Heart right ventricle (tissue), 16 donors: ENCODE measurements at places on chromosomes 3 and 15. TPM values are rescaled to one million over a fixed set of nuclear protein-coding genes. Genes with fewer than 3 reads are reported as not detected.

Gene GOLGA6B
- not detected for total RNA-seq

Gene FOXB1
- not detected for total RNA-seq

Gene SGO1
- 2.2 TPM for total RNA-seq

Gene PTH1R
- total RNA-seq, result 5.3 TPM

Gene CCR9
- not detected for total RNA-seq

Gene RBSN
- total RNA-seq, result 22.7 TPM

Gene DPPA2
- not detected for total RNA-seq

Gene GP5
- total RNA-seq, result not detected

Gene LMAN1L
- total RNA-seq, result 6.3 TPM

Gene MELTF
- 5.9 TPM for total RNA-seq

Gene CEMIP
- total RNA-seq, result 0.23 TPM

Gene TF
- 2.0 TPM for total RNA-seq

Gene AMIGO3
- total RNA-seq, result not detected

Gene B3GALNT1
- 77.7 TPM for total RNA-seq

Gene RBMS3
- 41.1 TPM for total RNA-seq

Gene ZKSCAN7
- 2.3 TPM for total RNA-seq

Gene SYNPR
- total RNA-seq, result not detected

Gene FBXO40
- 216 TPM for total RNA-seq

Gene KIF23
- total RNA-seq, result 3.4 TPM

Gene RTP1
- not detected for total RNA-seq

Gene MESP2
- not detected for total RNA-seq

Gene EEF1AKMT4
- 2.0 TPM for total RNA-seq

Gene LARP6
- 47.2 TPM for total RNA-seq

Gene OXSM
- total RNA-seq, result 16.2 TPM

Gene TTLL3
- total RNA-seq, result 9.8 TPM

Gene TMEM207
- total RNA-seq, result not detected

Gene VILL
- 3.2 TPM for total RNA-seq

Gene SLC51B
- not detected for total RNA-seq

Gene PAQR5
- total RNA-seq, result 0.70 TPM

Gene ADAMTS7
- 8.8 TPM for total RNA-seq

Gene MAGEL2
- 0.09 TPM for total RNA-seq

Gene NECTIN3
- 10.8 TPM for total RNA-seq

Gene SELENOS
- 43.3 TPM for total RNA-seq

Gene C3orf20
- total RNA-seq, result 0.16 TPM

Gene AGTR1
- 1.6 TPM for total RNA-seq

Gene TRMT10C
- total RNA-seq, result 29.7 TPM

Gene ERICH6
- total RNA-seq, result not detected

Gene CPOX
- total RNA-seq, result 10.9 TPM

Gene C3orf49
- total RNA-seq, result not detected

Gene SLC7A14
- total RNA-seq, result not detected

Gene GOLGA8T
- total RNA-seq, result 0.57 TPM
